D721Med (cell line): ENCODE measurements at places on chromosomes 3 and 15.

- no peak for DNase-seq
Observed at GRCh38 chr3:54891540-54891897, 36.3 kb downstream of the LRTM1 start.

DNA sequence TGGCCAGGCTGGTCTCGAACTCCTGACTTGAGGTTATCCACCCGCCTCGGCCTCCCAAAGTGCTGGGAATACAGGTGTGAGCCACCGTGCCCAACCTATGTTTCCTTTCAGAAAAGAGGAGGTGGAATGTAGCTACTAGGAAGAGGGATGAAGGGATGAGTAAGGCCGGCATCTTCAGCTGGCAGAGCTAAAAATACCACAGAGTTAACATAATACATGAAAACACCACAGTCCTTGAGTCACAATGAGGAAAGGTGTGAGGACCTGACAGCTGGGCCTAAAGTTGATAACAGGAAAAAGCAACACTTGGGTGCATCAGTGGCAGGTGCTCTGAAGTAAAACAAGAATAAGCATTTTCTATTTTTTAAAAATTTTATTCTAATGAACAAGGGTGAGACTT lies 392.2 kb downstream of the DIPK2A start:
- DNase-seq: no peak

DNA sequence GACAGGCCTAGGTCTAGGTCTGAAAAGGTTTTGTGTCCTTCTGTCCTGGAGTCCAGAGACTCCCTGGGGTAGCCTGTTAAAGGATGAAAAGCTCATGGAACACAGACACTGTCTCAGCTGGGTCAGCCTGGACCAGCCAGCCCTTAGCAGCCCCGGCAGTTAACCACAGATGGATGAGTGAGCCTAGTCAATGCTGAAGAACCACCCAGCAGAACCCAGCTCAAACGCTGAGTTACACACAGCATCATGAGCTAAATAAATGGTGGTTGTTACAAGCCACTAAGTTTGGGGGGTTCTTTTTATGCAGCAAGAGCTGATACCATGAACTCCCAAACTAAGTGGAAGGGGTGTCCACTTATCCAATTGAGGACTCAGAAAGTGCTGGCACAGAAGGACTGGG lies 472.8 kb upstream of the PROK2 start:
- DNase-seq: no peak

DNA sequence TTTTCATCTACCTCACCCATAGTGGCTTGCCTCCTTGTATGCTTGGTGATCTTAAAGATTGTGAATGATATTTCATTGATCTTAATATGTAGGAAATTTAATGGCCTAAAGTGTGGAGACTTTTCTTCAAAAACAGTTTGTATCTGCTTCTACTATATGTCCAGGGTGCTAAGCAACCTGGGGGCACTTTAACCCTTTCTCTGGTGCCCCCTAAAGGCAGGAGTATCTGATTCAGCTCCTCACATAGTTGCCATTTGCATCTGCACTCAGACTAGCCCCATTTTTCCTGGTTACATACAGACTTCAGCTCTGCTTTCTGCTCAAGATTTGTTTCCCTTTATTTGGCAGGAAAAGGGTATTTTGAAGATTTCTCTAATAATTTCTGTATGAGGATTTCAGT lies 5.2 kb upstream of the PFN2 start:
- DNase-seq: no peak

DNA sequence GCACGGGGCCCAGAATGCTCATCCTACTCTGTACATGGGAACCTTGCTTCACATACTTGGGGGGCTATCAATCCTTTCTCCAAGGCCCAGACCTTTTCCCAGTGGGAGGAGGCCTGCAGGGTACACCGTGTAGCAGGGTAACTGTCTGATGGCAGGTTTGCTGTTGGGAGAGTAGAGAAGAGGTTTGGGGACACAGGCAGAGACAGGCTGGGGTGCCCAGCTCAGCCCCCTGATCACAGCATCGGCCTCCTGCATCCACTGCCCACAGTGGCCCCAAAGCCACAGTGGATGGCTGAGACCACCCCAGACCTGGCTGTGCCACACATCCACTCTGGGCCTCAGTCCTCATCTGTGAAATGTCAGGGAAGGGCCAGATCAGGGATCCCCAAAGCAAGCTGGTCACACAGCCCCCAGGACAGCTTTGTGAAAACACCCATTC lies 5.6 kb downstream of the CHRNA3 start:
- no peak for DNase-seq

DNA sequence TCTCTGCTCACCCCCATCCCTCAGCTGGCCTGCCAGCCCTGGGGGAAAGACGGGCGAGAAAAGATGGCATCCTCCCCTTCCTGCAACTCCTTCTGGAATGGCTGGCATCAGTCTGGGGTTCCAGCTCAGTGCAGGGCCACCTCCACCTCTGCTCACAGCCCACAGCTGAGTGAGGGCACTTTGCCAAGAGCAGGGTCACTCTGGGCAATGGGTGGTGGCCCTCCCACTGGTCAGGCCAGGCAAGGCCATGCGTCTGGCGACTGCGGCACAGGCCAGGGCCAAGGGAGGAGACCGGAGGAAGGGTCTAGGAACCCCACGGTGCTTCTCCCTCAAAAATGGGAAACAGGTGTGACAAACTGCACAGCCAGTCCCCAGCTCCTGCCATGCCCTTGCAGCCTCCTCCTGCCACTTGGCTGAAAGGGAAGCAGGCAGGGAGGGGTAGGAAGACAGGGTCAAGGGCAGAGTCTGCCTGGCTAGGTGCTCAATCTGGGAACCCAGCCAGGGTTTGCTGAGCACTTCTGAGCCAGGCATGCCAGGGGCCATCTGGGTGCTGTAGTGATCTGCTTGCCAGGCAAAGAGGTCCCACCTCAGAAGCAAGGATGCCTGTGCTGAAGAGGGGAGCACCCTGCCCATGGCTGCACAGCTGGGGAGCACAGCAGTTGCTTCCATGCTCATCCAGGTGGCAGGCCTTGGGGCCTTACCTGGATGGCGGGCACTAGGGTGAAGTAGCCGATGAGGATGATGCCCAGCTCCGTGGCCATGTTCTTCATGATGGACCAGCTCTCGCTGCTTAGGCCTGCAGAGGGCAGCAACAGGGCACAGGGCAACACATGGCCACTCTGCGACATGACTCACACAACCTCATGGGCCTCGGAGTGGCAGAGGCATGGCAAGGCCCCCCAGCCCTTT lies 41.2 kb downstream of the PTPN23 start:
- peak; percentile 25 for DNase-seq

DNA sequence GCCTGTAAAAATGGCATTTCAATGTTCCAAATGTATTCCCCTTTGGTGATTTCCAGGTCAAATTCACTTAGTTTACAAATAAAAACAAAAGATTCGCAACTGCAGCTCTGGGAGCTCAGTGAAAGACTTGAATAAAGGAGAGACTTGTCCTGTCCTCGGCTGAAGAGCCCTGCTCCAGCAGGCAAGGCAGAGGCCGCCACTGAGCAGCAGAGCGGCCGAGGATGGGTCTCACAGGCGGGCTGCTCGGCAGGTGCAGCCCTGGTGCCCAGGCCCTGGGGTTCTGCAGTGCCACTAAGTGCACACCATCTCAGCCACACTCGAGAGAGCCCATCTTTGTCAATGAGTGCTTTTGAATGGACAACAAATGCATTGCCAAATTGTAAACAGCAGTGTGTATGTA lies 856.2 kb downstream of the AGBL1 start:
- DNase-seq: no peak

DNA sequence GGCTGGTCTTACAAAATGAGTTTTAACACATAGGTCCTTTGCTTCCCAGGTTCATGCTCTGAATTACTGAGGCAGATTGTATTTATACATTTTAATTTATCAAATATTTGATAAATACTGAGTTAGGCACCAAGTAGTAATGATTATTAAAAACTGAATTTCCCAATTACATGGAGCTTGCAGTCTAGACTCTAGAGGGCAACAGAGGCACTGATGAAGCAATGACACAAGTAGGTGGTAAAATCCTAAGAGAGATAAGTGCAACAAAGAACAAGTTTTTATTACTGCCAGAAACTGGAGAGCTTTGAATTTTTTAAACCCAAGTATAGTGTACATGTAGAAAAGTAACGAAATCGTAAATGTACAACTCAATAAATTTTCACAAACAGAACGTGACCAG lies 406.2 kb upstream of the RARB start:
- DNase-seq: no peak
